Activated effector memory CD4-positive, alpha-beta T cell treated with Interleukin-2 at 50 U/mL for 16 hours (primary cell): ENCODE measurements at places on chromosomes 11 and 22.

GRCh38 chr11:86740628-86741483 lies 59.5 kb upstream of the PRSS23 start:
- no peak for DNase-seq

DNA sequence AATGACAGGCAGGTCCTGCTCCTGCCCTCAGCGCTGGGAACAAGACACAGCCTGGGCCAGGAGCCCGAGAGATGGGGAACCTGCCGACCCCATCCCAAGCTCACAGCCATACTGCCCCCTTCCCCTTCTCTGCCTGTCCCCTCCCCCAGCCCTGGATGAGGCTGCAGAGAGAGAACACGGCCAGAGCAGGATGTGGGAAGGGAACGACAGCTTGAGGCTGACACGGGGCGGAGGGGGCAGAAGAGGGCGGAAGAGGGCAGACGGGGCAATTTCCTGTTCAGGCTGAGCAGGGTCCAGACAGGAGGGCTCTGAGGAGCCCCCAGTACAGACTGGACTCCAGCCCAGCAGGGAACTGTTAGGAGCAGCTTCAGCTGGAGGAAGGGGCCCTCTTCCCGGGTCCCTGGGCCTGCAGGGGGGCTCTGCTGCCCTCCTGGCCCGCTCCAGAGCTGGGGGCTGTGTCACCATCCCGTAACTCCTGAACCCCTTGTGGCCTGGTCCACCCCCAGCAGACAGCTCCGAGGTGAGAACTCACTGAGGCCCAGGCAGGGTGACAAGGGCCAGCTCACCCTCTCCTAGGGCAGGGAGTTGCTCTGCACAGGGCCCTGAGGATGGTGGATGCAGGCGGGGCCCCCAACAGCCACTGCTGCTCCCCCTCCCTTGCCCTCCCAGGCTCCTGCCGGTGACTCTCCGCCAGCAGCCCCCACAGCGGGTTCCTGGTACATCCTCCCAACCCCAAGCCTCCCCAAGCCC lies 5.7 kb downstream of the CTSD start:
- peak; percentile 58 for DNase-seq

GRCh38 chr11:9038541-9038940 lies 34.7 kb upstream of the NRIP3 start:
- no peak for DNase-seq

- DNase-seq: no peak
Measured at GRCh38 chr22:37010976-37011375, 8.3 kb downstream of the TST start.

GRCh38 chr11:77990981-77991380 lies 3.5 kb downstream of the INTS4 start:
- DNase-seq: no peak

GRCh38 chr11:35324183-35324886 lies 95.0 kb downstream of the SLC1A2 start:
- DNase-seq: no peak

- DNase-seq: no peak
Measured at GRCh38 chr11:15971215-15971546, 385.2 kb downstream of the SOX6 start.

DNA sequence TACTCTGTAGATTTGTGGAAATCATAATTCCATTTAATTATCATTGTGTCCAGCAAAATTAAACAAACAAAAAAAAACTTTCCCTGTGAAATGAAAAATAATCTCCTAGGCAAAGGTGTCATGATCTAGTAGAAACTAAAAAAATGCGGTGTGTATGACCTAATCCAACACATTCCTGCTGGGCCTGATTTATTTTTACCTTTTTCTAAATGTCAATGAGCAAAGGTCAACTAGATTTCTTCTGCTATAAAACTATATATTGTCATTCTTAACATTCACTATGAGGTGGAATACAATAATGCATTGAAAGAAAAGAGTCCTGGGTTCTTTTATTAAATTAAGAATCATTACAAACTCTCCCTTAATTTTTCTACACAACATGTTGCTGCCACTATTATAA lies 57.1 kb upstream of the MN1 start:
- DNase-seq: no peak

GRCh38 chr11:69377029-69377952 lies 83.3 kb downstream of the MYEOV start:
- no peak for DNase-seq

GRCh38 chr11:62506413-62507124 lies 40.0 kb downstream of the AHNAK start:
- DNase-seq: no peak

GRCh38 chr11:11569936-11570491 lies 51.8 kb downstream of the GALNT18 start:
- DNase-seq: no peak

DNA sequence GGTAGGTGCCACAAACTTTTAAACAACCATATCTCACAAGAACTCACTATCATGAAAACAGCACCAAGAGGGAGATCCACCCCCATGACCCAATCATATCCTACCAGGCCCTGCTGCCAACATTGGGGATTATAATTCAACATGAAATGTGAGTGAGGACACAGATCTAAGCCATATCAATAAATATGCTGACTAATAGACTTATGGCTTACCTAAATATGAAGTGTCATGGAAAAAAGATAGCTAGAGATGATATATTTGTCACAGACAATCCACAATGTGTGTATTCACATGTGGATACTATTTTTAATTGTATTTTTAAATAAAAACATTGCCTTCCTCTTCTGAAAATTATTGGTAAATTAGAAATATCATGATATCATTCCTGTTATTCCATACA lies 38.2 kb upstream of the RAB38 start:
- no peak for DNase-seq

DNA sequence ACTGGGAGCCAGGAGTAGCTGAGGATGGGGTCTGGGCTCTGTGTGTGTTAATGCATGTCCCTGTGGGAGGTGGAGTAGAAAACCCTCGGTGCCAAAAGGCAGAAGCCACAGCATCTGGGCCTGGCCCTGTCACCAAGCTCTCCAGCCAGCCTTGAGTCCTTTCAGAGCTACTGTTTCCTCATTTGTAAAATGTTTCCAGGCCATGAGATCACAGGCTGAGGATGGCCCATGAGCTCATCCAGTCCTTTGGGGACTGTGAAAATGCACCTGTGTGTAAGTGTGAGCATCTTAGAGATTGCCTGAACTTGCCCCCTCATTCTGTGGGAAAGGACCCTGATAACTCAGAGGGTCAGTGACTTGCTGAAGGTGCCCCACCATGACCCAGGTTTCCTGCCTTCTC lies 9.1 kb downstream of the ANKK1 start:
- no peak for DNase-seq

- DNase-seq: no peak
Measured at GRCh38 chr11:111631666-111632039, 29.4 kb downstream of the SIK2 start.

DNA sequence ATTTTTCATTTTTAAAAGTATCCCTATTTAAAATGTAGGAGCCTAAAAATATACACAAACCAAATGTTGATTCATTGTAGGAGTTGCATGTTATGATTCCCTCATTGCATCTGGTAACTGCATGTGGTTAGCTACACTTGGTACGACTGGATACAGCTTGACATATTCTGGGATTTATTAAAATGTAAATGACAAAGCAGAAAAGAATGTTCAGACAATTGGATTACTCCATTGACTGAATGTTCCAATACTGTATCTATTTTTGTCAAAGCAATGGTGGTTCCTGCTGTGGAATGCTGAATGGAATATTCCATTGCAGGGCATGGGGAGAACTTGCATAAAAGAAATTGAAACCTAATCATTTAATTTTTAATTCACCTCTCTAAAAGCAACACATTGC lies 30.8 kb downstream of the BLID start:
- DNase-seq: no peak

GRCh38 chr11:44711113-44711786 lies 15.5 kb upstream of the TSPAN18 start:
- DNase-seq: no peak

GRCh38 chr11:96388891-96389719 lies 607 bp downstream of the CCDC82 start:
- no peak for DNase-seq

GRCh38 chr22:50506611-50507420 lies 686 bp downstream of the LMF2 start:
- no peak for DNase-seq

DNA sequence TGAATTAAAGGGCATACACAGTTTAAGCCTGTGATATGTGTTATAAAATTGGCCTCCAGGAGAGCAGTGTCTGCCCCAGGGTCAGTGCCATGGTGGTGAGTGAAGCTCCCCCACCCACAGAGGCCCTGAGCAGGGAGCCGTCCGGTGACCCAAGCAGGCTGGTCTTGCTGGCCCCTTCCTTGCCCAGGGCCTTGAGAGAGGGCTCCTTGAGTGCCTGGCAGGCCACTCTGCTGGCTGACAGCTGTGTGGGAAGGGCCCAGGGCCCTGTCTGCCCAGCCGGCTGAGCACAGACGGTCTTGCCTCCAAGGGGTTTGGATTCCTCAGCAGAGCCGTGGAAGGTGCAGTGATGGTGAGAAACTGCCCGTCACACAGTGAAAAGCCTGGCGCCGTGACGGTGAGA lies 25.9 kb downstream of the PTDSS2 start:
- DNase-seq: no peak

GRCh38 chr22:40444178-40444831 lies 73.9 kb downstream of the SGSM3 start:
- no peak for DNase-seq

GRCh38 chr22:45645526-45646414 lies 25.9 kb upstream of the ATXN10 start:
- DNase-seq: peak; percentile 66

GRCh38 chr22:24421428-24421931 lies 5.9 kb upstream of the ADORA2A start:
- no peak for DNase-seq

DNA sequence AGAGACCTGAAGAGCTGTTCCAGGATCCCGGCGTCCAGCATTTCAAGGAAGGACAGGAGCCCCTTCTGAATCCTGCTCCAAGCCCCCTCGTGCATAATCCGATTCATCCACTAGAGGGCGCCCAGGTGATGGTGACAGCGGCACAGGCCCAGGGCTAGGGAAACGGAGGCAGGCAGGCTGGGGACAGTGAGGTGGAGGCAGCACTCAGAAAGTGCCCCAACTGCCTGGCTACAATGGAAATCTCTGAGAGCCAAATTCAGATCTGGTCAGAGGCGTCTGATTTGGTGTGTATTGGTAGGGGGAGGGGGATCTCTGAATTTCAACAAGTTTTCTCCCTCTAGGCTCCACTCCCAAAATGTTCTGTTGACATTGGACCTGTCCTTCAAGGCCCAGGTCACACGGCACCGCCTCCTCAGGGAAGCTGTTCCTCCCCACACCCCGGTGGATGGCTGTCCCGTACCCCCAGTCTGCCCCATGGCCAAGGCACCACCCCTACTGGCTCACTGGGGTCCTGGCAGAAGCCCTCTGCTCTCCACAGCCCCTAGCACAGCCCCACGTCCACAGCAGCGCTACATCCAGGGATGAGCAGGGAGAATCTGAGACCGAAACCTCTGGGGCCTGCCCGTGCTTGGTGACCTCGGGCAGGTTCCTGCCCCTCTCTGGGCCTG lies 142.9 kb downstream of the CRYBB2 start:
- peak; percentile 42 for DNase-seq

DNA sequence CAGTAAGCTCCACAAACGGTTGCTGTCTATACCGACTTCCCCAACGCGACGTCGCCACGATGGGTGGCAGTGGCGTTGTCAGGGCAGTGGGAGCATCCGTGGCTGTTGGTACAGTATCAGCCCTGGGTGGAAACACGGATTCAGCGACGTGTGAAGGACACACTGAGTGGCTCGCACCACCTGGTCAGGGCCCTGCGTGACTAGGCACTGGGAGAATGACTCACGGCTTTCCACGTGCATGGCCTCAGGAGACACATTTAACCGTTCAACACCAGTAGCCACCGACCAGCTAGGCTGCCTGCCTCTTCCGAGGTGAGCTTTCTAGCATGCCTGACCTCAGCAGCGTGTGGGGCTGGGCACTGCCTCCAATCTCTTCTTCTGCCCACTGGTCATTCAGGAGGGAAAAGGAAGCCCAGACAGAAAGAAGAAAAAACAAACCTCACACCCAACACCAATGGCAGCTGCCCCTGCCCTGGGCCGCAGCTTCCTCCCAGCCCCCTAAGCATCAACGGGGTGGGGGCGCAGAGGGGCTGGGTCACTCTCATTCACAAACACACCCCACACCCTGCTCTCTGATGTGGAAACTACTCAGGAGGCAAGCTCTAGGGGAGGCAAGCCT lies 59.0 kb downstream of the MYH9 start:
- no peak for DNase-seq

GRCh38 chr11:12246147-12246546 lies 131.2 kb upstream of the PARVA start:
- DNase-seq: no peak

DNA sequence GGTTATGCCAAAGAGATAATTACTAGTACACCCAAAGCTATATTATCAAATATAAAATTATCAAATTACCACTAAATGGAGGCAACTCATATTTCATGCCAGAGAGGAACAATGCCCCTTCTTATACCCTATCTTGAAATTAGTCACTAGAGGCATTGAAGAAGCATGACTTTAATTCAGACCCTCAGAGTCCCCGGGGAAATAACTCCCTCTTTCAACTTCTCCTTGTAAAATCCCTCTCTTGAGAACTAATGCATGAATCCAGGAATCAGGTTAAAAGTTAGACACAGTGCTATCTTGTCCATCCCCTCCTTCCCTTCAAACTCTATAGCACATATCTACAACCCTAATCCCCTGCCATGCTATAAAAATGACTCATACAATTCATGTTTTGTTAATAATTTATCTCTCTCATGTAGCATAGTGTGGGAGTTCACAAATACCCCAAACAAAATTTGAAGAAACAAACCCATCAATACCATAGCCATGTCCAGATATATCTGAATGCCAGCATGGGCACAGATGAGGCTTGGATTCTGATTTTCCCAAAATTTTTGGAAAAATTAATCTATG lies 665.4 kb downstream of the KCNA4 start:
- no peak for DNase-seq

- DNase-seq: no peak
Measured at GRCh38 chr11:126608658-126609057, 253.2 kb downstream of the ST3GAL4 start.

- DNase-seq: no peak
Measured at GRCh38 chr22:27628891-27629631, 172.5 kb downstream of the MN1 start.

DNA sequence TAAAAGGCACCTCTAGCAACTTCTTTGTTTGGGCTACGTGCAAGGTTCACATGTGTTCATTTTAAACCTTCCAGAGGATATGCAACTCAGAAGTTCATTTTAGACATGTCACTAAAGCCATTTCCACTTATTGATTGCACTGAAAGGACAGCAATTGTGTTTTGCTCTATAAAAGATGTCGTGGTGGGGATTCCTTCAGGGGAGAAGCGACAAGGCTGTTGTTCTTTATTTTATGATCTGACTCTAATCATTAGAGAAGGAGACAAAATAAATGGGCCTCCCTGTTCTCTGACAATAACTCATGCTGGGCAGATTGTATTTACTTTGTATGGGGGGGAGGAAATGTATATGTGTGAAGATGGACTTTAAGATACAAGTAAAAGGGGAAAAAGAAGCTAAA lies 370.1 kb upstream of the ARHGAP42 start:
- DNase-seq: no peak

GRCh38 chr22:27175021-27175838 lies 517.8 kb downstream of the MIAT start:
- DNase-seq: no peak
